ENCODE measurements at places on chromosomes 12 and 14.

DNA sequence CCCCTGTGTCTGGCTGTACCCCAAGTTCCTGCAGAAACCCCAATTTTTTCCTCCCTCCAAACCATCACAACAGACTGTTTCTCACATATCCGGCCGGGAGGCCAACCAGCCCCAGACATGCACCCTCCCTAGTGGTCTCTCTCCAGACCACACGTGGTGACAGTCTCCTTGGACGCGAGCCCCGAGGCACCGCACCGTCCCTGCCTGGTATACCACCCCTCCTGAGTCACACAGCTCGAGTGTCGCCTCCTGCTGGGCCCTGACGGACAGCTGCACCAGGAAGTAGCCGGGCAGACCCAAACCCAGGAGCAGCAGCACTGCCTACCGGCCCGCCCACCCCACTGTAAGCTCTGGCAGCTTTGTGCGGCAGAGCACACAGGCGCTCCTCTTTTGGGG, 97.4 kb downstream of the RFLNA start:
- DNase-seq, result no peak

DNA sequence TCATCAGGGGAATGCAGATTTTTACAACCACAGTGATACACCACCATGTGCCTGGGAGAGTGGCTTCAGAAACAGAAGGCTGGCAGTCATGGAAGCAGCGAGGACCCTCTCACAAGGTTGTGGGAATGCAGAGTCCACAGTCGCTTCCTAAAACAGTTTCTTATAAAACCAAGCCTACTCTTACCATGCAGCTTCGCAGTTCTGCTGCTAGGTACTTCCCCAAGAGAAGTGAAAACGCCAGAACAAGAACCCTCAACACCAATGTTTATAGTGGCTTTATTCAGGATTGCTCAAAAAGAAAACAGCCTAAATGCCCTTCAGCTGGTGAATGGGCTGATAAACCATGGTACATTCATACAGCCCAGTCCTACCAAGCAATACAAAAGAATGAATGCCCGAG, 87.2 kb downstream of the DDX51 start:
- no peak for DNase-seq

DNA sequence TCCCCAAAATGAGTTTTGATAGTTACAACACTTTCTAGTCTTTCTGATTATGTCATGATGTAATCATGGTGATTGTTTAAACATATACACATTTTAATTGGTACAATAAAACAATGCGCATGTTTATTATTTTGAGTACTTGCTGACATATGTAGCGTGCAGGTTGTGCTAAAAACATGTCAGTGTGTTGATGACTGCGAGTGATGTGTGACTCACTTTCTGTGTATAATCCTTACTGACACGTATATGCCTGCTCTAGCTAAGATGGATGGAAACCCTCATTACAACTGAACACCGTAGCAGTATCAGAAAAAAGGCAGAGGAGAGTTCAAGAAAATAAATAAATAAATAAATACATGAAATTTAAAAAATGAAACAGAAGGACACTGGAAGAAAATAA, 1552.4 kb upstream of the FLRT2 start:
- no peak for DNase-seq

- DNase-seq, result no peak
Observed at GRCh38 chr12:128637642-128638606, 185.8 kb downstream of the SLC15A4 start.

DNA sequence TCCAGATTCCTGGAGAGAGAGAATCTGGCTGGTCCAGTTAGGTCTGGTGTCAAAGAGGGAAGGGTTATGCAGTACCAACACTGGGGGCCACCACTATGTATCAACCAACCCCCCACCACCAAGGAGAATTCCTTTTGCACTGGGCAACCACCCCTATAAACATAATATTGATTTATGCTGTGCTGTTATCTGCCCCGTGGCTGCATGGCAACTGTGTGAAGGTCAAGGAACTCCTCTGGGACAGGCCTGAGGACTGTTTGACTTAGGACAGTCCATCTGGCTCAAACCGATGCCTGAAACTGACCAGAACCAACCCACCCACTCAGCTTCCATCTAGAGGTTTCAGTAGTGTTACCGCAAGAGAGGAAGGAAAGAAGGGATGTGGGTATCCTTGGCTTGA, 20.5 kb downstream of the PLEKHH1 start:
- no peak for DNase-seq

DNA sequence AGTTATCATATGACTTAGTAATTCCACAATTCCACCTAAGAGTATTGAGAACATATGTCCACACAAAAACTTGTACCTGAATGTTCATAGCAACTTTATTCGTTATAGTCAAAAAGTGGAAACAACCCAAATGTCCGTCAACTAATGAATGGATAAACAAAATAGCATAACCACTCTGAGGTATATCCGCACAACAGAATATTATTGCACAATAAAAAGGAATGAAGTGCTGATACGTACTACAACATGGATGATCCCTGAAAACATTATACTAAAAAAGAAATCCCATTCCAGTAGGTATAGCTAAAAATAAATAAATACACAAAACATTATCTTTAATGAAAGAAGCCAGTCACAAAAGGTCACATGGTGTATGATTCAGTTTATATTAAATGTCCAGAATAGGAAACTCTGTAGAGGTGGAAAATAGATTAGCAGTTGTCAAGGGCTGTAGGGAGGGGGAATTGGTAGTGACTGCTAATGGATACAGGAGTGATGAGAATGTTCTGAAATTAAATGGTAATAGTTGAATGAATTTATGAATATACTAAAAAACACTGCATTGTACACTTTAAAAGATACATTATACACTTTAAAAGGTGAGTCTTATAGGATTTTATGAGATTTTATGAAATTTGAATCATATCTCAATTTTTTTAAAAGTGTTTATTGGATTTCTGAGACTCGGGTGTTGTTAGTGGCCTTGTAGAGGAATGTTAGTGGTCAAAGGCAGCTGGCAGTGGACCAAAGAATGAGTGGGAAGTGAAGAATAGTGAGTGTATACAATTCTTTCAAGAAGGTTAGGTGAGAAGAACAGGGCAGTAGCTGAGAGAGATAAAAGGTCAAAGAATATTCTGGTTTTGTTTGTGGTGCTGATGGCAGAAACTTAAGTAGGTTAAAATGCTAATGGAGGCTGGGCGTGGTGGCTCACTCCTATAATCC, 36.3 kb upstream of the BAZ1A start:
- DNase-seq, result no peak

GRCh38 chr12:82880442-82880901, 193.8 kb downstream of the TMTC2 start:
- no peak for DNase-seq

DNA sequence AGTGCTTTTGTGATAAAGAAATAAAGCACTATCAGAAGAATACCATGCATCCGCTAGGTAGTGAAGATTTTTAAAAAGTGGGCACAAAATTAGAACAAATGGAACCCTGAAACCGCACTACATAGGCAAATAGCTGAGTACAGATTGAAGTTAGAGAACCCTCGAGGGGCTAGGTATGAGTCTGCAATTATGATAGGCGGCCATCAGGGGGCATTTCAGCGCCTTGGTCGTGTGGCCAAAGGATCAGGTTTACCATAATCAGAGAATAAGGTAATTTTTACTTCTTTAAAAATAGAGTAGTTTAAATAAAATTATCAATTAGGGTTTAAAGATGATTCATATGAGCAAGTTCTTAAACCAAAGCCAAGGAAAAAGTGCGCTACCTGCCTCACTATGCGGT, 129.8 kb downstream of the TMX1 start:
- no peak for DNase-seq

DNA sequence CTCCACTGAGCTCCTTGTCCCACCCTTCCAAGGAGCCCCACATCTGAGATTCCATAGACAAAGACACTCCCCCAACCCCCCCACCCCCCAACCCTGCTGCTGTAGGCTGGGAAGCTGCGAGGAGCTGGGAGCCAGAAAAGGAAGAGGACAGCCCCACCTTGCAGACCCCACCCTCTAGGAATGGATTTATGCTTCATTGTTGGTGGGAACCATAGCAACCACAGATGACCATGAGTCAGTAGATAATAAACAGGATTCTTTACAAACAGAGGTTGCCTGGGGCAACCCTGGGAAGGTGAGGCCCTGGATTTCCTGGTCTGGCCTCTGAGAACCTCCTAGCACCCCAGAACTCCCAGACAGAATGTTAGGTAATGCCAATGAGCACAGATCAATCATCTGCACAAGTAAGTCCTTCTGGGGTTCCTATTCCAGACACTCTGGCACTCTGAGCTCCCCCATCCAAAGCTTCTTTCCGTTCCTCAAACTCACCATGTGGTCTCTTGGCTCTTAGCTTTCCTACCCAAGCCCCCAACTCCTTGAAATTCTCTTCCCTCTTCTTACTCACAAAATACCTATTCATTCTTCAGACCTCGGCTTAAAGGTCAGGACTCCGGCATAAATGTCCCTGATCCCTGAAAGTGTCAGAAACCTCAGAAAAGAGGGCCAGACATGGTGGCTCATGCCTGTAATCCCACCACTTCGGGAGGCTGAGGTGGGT, 15.2 kb upstream of the PLEKHG6 start:
- no peak for DNase-seq

GRCh38 chr12:74441872-74442271, 95.8 kb upstream of the ATXN7L3B start:
- DNase-seq, result no peak

DNA sequence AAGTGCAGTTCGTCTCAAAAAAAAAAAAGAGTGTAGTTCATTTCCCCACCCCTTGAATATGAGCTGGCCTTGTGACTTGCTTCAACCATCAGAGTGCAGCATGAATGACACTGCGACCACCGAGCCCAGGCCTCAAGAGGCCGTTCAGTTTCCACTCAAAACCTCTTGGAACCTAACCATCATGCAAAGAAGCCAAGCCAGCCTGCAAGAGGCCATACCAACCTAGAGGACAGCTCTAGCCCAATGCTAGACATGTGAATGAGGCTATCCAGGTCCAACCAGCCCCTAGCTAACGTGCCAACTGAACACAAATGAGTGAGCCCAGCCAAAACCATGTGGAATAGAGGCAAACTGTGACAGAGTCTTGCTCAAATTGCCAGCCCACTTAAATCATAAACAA, 29.7 kb downstream of the R3HDM2 start:
- DNase-seq, result no peak

- no peak for DNase-seq
Observed at GRCh38 chr14:20350282-20350681, 6.8 kb downstream of the PARP2 start.

GRCh38 chr12:5506821-5507231, 74.9 kb downstream of the NTF3 start:
- DNase-seq, result no peak

DNA sequence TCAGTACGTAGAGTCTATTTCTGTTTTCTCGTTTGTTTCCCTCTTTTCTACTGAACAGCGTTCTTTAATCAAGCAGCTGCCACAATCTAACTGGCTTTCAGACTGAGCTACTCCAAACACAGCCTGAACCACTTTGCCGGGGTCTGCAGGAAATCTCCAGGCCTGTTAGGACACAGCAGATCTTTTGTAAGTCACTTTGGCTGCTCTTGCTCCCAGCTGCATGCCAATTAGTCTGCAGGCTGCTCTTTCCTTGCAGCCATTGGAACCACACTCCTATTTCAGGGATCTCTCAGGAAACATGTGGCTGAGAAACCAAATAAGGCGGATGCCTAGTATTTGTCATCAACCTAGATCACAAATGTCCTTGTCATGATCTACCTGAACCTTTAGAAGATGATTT, 73.6 kb downstream of the TMTC1 start:
- DNase-seq, result peak; percentile 80

- no peak for DNase-seq
Observed at GRCh38 chr12:94143951-94144350, 4.4 kb upstream of the PLXNC1 start.

- no peak for DNase-seq
Observed at GRCh38 chr12:132836795-132837331, 8.2 kb upstream of the GOLGA3 start.

- no peak for DNase-seq
Observed at GRCh38 chr12:109940339-109940923, 40.4 kb downstream of the TCHP start.

GRCh38 chr12:32921397-32921796, 24.8 kb upstream of the PKP2 start:
- no peak for DNase-seq

DNA sequence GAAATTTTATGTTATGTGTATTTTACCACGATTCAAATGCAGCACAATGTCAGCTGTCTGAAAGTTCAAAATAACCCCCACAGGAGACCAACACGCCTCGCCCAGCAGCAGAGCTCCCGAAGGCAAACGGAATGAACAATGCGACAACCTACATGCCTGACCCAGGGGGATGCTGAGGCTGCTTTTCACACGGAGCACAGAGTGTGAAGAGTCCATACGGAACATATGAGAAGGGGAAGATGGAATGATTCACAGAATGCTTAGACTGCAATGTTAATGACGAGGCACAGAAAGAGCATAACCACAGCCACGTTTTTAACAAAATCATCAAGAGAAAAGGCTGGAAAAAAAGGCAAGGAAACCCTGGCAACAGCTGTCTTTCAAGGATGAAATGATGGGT, 22.6 kb downstream of the ZFYVE21 start:
- no peak for DNase-seq

DNA sequence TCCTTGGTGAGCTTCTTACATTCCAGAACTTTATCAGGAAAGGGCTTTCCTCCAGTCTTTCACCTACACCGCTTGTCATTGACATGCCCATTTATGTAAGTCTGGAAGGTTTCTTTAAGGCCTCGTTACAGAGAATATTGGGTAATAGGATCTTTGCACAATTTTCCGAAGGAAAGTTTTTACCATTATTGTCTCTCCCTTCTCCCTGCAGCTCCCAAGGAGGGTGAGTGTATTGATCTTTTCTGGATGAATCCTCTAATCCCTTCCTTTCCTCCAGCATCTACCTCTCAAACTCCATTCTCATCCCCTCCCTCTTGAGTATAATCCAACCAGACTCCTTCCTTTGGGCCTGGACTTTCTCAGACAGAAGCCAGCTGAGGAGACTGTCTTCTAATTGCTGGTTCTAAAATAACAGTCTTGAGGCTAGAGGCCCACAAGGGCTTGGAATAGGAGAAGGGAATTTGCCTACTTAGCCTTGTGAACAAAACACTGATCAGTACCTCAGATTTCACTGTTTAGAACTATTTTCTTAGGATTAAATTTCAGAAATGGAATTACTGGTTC, 21.8 kb downstream of the WNK1 start:
- no peak for DNase-seq

- DNase-seq, result no peak
Observed at GRCh38 chr12:95614390-95614982, 63.2 kb upstream of the USP44 start.

DNA sequence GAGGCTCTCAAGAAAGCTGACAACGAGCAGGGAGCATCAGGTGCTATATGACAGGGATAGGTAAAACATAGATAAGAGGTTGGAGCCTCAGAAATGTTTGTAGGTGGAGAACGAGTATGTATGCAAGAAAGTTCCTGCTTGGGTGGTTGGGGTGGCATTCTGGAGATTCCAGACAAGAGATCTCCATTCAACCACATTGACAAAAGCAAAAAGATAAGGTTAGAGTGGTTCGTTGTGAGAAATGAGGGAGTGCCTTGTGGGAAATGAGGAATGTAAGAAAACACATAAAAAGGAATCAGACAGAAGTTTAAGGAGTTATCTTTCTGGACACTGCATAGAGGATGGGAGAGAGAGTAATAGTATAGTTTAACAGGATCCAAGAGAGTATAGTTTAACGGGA, 290.3 kb downstream of the DPF3 start:
- DNase-seq, result no peak
